ENCODE measurements at places on chromosomes 3 and 15.

GRCh38 chr3:36991923-36992805 lies 767 bp downstream of the EPM2AIP1 start:
- DNase-seq = no peak

DNA sequence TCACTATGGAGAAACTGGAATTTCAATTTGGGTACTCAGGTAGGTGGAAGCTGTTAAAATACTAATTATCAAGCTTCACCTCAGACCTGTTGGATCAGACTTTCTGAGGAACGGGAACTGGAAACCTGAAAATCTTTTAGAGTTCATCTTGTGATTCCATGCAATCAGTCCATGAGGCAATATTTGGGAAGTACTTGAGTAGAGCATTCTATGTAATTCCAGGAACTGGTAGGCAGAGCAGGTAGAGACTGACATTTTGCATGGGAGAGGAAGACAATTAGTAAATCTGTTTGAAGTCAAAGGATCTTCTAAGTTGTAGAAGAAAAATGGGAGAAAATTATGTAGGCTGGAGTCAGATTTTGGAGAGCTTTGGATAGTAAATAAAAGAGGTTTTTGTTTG lies 43.1 kb downstream of the FGF7 start:
- DNase-seq = no peak

GRCh38 chr3:28850186-28850585 lies 430.7 kb upstream of the RBMS3 start:
- no peak for DNase-seq

DNA sequence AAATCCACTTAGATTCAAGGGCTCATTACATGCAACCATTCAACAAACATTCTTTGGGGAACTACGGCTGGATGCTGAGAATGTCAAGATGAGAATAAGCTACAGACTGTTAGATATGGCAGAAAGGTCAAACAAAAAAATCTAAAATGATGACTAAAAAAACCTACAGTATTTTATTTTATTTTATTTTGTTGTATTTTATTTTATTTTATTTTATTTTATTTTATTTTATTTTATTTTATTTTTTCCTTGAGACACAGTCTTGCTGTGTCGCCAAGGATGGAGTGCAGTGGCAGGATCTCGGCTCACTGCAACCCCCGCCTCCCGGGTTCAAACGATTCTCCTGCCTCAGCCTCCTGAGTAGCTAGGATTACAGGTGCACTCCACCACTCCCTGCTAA lies 46.2 kb downstream of the WDR72 start:
- no peak for DNase-seq

GRCh38 chr3:38826001-38826400 lies 10.0 kb upstream of the SCN10A start:
- no peak for DNase-seq

- DNase-seq = no peak
Measured at GRCh38 chr3:81068546-81068945, 692.9 kb downstream of the GBE1 start.

GRCh38 chr15:36278219-36278618 lies 301.2 kb upstream of the CDIN1 start:
- peak; percentile 0 for DNase-seq

DNA sequence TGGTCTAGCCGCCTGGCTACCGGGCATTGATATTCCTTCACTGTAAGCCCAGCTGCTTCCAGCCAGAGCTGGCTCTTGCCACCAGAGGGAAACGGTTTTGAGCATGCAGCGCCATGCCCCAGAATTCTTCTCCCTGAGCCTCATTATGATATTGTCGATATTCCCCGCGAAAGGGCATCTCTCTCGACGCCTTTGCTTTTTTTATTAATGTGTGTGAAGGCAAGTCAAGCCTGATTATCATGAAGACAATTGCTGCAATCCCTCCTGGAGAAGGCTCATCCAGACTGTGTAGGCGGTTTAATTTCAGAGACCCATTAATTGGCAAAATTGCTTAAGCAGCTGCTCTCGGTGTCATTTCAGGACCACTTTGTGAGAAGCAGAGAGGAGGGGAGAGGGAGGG lies 321.2 kb upstream of the TLE3 start:
- no peak for DNase-seq

DNA sequence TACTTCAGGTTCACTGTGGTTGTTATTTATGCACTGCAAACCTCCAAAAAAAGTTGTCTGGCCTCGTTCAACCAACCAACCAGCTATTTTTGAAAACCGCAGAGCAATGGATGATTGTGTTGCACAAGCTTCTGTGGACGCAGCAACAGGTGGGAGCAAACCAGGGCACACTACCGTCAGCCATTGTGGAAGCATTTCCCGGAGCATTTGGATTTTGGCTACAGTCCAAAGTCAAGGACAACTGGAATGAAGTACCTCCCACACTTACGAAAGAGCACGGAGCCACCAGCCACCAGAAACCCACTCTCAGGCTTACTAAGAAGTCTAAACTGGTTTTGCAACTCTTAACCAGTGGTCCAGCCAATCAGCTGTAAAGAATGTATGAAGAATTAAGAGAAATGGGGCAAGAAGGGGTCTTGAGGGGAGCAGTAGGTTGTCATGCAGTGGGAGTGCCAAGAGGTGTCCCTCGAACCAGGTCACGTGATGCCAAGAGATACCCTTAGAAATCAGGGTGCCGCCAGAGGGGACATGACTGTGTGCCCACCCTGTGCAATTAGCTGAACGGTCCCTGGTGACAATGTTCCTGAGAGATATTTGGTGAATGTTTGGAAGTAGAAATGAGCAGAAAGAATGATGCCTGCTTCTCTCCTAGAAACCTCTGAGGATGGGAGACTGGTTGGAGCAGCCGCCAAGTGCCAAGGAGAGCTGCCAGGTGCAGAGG lies 68.9 kb upstream of the PCSK6 start:
- no peak for DNase-seq

DNA sequence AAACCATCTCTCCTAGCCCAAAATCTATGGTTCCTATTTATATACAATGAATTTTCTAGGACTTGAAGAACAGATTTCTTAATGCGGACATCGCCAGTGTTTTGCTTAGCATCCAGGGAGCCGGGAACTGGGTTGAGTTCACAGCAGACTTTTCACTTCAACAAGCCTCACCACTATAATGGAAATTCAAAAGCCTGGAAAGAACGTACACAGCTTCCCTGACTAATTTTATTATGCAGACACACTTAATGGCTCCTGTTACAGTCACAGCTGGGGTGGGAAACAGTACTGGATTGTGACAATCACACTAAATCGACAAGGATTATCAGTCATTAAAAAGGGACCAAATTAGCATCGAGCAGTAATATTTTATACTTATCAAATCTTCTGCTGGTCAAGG lies 129.2 kb upstream of the BNIP2 start:
- no peak for DNase-seq

DNA sequence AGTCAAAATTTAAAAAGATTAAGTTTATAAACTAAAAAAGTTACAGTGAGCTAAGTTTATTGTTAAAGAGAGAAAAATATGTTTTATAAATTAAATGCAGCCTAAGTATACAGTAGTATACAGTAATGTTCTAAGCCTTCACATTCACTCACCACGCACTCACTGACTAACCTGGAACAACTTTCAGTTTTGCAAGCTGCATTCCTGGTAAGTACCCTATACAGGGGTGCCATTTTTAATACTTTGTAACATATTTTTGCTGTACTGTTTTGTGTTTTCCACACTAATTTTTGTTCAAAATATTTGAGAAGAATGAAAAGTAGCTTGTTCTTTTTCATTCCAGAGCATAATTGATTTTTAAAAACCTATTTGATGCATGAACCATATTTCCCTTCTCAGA lies 524.9 kb downstream of the RBMS3 start:
- DNase-seq = no peak

DNA sequence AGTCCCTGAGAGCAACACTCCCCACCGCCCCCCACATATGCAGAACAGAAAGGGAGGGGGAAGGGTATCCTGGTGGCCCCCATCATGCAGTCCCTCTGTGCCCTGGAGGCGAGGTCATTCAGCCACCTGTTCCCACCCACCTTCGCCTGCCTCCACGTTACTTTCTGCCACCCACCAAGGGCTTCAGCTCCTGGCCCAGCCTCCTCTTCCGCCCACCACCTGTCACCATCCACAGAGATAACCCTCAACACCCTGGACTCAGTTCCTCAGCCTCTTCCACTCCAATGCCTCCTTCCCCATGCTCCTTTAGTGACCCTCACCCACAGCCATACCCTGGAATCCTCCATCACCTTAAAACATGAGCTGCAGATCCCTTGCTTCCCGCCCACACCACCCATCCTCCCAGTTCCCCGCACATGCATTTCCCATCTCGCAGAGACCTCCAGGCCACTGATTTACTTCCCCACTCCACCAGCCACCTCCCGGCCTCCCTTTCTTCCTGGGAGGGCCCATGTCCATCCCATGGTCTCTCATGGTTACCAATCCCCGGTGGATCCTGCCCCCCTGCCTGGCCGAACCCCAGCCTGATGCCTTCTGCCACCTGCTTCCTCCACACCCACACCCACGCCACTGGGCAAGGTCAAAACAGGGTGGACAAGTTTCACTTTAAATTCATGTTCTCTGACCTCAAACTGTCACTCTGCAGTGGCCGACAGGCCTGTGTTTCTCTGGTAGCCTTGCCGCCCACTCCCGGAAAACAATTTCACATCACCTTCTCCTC lies 18.2 kb downstream of the HOMER2 start:
- no peak for DNase-seq

- DNase-seq = no peak
Measured at GRCh38 chr3:45198264-45199260, 27.5 kb downstream of the TMEM158 start.

DNA sequence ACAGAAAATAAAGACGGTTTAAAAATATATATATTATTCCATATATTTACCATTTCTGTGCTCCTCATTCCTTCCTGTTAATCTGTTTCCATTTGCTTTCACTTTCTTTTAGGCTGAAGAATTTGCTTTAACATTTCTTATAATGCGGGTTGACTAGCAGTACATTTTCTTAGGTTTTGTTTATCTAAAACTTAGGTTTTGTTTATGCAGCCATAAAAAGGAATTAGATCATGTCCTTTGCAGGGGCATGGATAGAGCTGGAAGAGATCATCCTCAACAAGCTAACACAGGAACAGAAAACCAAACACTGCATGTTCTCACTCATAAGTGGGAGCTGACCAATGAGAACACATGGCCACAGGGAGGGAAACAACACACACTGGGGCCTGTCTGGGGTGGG lies 578.1 kb downstream of the FHIT start:
- DNase-seq = no peak

DNA sequence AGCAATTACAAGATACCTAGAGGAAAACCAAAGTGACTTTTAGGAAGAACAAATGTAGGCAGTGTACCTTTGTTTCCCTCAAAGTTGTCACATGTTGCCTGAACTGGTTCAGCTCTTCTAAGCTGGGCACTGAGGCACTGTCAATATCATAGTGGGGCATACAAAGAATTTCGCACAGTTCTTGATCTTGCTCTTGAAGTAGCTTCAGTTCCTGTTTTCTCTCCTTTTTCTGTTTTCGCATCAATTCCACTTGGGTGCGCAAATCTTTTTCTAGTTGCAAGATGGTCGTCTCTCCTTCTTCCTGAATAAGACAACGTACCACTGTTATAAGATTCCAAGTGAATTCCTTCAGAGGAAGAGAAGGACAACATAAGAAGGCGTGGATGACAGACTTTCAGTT lies 12.7 kb downstream of the PRC1 start:
- no peak for DNase-seq

- DNase-seq = no peak
Measured at GRCh38 chr3:138678086-138678485, 69.5 kb downstream of the FAIM start.

DNA sequence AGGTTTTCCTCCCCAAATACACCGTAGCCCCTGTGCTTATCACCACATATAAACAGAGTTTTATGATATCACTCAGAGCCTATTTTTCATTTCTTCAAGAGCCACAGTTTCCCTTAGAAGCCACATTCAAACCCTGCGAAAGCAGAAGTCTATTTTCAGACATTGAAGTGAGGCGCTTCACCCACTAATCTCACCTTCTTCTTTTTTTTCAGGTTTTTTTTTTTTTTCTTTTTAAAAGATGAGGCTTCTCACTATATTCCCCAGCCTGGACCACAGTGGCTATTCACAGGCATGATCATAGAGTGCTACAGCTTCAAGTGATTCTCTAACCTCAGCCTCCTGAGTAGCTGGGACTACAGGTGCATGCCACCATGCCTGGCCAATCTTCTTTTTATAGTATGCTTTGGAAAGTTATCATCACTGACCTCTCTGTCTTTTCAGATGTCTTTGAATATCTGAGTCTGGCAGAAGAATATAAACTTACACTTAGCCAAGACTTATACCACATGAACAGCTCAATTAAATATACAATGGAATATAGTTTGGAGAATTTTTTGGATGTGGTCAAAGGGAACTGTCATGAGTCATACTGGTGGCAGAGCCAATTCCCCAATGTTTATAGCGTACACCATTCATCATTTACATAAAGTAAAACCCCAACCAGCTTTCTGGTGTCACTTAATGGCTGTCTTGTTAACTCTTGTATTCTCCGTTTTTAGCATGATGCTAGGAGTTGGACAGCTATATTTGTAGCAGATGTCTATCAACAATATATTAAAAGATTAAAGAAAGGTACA lies 59.7 kb upstream of the CCDC50 start:
- DNase-seq = no peak

- DNase-seq = no peak
Measured at GRCh38 chr3:23264413-23264812, 61.3 kb downstream of the UBE2E2 start.

DNA sequence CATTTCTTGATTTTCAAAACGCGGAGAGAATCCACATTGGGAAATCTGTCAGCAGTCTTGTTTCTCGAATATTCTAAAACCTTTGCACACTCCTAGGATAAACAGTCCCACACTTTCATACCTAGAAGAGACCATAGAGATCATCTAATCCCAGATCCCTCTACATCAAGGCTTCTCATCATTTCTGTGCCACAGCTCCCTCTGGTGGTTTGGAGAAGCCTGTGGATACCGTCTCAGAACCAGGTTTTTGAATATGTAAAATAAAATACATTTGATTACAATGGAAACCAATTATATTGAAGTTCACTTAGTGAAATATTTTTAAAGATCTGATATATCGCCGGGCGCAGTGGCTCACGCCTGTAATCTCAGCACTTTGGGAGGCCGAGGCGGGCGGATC lies 211.9 kb upstream of the GOLGA6L4 start:
- DNase-seq = no peak

- DNase-seq = no peak
Measured at GRCh38 chr3:164741869-164742268, 336.4 kb downstream of the SI start.

GRCh38 chr15:44790215-44790614 lies 53.9 kb downstream of the TRIM69 start:
- DNase-seq = no peak

All from NCI-H2081 (cell line).